Colonic mucosa (tissue), 4 donors: ENCODE measurements at places on chromosomes 4 and X. TPM values are rescaled to one million over a fixed set of nuclear protein-coding genes. Genes with fewer than 3 reads are reported as not detected.

CRLF2 gene
- total RNA-seq = 0.32 TPM

GC gene
- not detected for total RNA-seq

PRIMPOL gene
- 21.6 TPM for total RNA-seq

CENPVL3 gene
- not detected for total RNA-seq

TLR10 gene
- 0.24 TPM for total RNA-seq

NR3C2 gene
- total RNA-seq = 74.8 TPM

CLNK gene
- total RNA-seq = 0.16 TPM

GDPD2 gene
- 15.3 TPM for total RNA-seq

SRPK3 gene
- total RNA-seq = 0.64 TPM

CT45A3 gene
- total RNA-seq = not detected

PRAF2 gene
- total RNA-seq = 9.9 TPM

CABS1 gene
- not detected for total RNA-seq

WDFY3 gene
- total RNA-seq = 50.8 TPM

REELD1 gene
- 0.22 TPM for total RNA-seq

SLITRK4 gene
- total RNA-seq = 0.32 TPM

LGI2 gene
- total RNA-seq = 0.82 TPM

PSAPL1 gene
- not detected for total RNA-seq

H2AZ1 gene
- total RNA-seq = 564 TPM

VCX2 gene
- not detected for total RNA-seq

SLC9B1 gene
- total RNA-seq = not detected

RBMX2 gene
- total RNA-seq = 14.9 TPM

SPACA5 gene
- not detected for total RNA-seq
